ENCODE measurements at places on chromosomes 13 and 19.

DNA sequence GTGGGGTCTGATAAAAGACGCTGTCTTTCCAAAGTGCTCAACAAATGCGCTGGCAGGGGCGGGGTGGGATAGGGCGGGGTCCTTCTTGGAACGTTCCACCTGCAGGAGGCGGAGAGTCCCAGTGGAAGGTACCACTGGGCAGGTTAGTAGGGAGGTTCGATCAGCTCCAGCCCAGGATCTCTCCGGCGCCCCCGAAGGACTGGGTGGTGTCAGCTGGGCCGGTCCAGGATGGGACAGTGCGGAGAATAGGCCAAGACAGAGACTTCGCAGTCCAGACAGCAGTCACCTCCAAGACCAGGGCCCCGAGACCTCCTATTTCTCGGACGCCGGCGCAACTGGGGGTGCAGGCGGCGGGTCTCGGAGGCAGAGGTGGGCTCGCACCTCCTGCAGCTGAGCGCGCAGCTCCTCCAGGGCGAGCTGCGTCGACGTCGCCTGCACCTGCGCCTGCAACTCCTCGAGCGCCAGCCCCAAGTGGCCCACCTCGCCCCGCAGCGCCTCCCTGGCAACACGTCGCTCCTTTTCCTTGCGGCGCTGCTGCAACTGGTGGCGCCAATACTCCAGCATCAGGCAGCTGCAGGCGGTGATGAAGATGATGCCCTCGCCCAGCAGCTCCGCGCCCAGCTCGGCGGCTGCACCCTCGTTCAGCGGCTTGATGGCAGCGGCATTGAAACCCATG lies 21.6 kb downstream of the VASP start:
- no peak for DNase-seq

GRCh38 chr13:28707629-28708427 lies 10.9 kb downstream of the SLC46A3 start:
- DNase-seq = no peak

DNA sequence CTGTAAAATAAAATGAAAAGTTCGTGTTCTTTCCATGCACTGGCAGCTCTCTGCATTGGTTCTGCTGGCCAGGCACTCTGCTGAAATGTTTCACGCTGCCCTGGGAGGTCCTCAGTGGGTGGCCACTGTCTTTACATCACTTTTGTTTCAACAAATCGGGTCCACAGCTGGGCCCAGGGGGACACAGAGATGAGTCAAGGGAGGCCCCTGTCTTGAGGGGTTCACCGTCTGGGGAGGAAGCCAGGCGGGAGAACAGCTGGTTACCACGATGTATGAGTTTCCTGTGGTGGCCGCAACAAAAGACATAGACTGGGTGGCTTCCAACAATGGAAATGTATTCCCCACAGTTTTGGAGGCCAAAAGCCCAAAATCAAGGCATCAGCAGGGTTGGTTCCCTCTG lies 5.1 kb upstream of the KLF2 start:
- no peak for DNase-seq

- no peak for DNase-seq
These were observed 15.6 kb upstream of the ZNF730 start for GRCh38 chr19:23101241-23101640.

- no peak for DNase-seq
These were observed 23.9 kb upstream of the MATK start for GRCh38 chr19:3809881-3810707.

DNA sequence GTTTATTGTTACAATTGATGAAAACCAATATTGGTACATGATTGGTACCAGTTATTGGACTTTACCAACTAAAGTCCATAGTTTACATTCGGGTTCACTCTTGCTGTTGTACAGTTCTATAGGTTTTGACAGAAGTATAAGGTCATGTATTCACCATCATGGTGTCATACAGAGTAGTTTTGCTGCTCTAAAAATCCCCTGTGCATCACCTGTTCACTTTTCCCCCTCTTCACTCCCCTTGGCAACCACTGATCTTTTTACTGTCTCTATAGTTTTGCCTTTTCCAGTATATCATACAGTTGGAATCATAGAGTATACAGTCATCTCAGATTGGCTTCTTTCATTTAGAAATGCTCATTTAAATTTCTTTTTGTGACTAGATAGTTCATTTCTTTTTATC lies 51.2 kb upstream of the MED4 start:
- no peak for DNase-seq

GRCh38 chr19:58033741-58034476 lies at the start of gene ZSCAN1:
TSS of gene ZSCAN1 (plus strand) at chr19:58034025. CDS start at chr19:58037837, 3,812 bp downstream.
- DNase-seq = peak; percentile 7

DNA sequence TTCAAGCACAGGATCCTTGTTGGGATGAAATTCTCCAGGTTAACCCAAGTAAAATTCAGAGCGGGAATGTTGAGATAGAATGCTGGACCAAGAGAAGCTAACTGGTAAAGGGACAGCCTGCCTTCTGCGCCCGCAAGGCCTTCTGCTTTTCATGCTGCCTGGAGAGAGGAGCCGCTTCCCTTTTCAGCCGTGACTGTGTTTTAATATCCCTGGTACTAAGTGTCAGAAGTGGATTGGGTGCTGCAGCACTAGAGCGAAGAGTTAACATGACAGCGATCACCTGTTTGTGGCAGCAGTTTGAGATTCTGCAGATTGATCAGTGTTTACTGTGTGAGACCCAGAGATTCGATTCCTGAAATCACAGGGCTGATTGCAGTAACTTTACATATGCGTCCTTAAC lies 197.4 kb upstream of the ZNF536 start:
- no peak for DNase-seq

Measured in stimulated activated CD4-positive, alpha-beta T cell treated with anti-CD3 and anti-CD28 coated beads, TNF-alpha, amount 100 ng/mL, for 48 hours (primary cell).